Activated CD4-positive, alpha-beta memory T cell treated with anti-CD3 and anti-CD28 coated beads, Interleukin-2, amount 10 ng/mL, durations not matched to agents 7 days and 5 days (primary cell): ENCODE measurements at places on chromosomes 1 and 21. TPM values are rescaled to one million over a fixed set of nuclear protein-coding genes. Genes with fewer than 3 reads are reported as not detected.

Gene ZNF326
- 14.9 TPM for total RNA-seq

Gene PRUNE1
- total RNA-seq: 13.8 TPM

Gene NOS1AP
- not detected for total RNA-seq

Gene SPRR2F
- total RNA-seq: not detected

Gene SEMA6C
- total RNA-seq: 2.3 TPM

- no peak overlapping the region for H3K4me3 ChIP-seq
- DNase-seq: no peak
- no peak overlapping the region for H3K27ac ChIP-seq
- no peaks in the 10 kb centered on the region for H3K4me1 ChIP-seq
- H3K27me3 ChIP-seq: peaks cover 2% of the 10 kb centered on the region
- no peaks in the 10 kb centered on the region for H3K36me3 ChIP-seq
Observed at GRCh38 chr21:37688952-37689659, 227.2 kb downstream of the KCNJ6 start.

DNA sequence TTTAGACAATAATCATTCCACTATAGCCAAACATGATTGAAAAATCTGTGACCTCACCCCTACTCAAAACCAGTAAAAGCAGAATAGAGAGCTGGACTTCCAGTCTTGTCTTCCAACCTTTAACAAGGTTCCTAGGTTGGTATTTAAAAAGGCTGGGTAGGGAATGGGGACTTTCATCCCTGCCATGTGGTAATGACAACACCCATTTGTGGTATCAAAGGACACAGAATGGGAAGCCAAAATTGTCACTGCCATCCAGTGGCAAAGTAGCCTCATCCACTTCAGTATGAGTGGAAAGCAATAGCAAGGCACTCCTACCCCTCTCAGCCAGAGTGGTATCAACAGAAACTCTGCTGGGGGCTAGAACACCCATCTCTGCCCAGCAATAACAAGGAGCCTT lies 33.9 kb downstream of the UCHL5 start:
- H3K27me3 ChIP-seq: no peaks in the 10 kb centered on the region
- H3K4me3 ChIP-seq: no peak overlapping the region
- no peak for DNase-seq
- H3K27ac ChIP-seq: no peak overlapping the region
- H3K4me1 ChIP-seq: peaks cover 2% of the 10 kb centered on the region
- peaks cover 25% of the 10 kb centered on the region for H3K36me3 ChIP-seq

DNA sequence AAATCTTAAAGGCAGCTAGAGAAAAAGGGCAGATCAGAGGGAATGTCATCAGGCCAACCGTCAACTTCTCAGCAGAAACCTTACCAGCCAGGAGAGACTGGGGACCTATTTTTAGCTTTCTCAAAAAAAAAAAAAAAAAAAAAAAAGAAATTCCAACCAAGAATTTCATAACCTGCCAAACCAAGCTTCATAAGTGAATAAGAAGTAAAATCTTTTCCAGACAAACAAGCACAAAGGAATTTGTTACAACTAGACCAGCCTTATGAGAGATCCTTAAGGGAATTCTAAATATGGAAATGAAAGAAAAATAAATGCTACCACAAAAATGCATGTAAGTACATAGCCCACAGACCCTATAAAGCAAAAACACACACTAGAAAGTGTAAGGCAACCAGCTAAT lies 267.7 kb downstream of the AKT3 start:
- DNase-seq: no peak
- H3K4me1 ChIP-seq: peaks cover 12% of the 10 kb centered on the region
- H3K4me3 ChIP-seq: no peak overlapping the region
- H3K36me3 ChIP-seq: peaks cover 59% of the 10 kb centered on the region
- H3K27me3 ChIP-seq: no peaks in the 10 kb centered on the region
- no peak overlapping the region for H3K27ac ChIP-seq

GRCh38 chr1:203626910-203627246 lies 246 bp downstream of the ATP2B4 start:
- H3K27ac ChIP-seq: peak overlapping the region; percentile 89
- peaks cover 66% of the 10 kb centered on the region for H3K4me1 ChIP-seq
- DNase-seq: no peak
- H3K4me3 ChIP-seq: peak overlapping the region; percentile 98

DNA sequence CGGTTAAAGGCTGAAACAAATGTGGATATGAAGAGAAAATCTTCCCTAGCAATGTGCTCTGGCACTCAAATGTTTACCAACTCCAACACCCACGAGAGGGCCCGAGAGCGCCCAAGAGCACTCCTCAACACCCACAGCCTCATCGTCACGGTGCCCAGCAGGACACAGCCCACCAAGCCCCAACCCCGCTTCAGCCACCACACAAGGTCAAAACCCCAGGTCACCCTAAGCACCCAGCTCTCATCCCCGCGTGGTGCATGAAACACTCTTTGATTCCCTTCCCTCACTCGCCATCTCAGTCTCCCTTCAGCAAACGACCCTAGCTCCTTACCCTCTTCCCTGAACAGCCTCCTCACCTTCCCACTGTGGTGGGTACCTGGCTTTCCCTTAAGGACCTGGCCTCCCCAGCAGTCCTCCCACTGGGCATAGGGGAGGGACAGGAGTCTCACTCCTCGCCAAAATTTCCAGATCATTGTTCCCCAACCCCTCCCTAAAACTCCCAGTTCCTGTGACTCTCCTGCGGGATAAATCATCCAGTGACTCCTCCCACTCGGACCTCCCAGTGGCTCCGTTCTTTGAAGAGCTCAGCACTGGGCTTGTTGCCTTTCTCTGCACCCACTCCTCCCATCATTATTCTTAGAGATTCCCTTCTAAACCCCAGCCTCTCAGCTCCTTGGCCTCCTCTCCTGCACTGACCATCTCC lies 170.4 kb upstream of the SYT6 start:
- peaks cover 7% of the 10 kb centered on the region for H3K4me1 ChIP-seq
- no peak for DNase-seq
- no peaks in the 10 kb centered on the region for H3K36me3 ChIP-seq
- H3K27me3 ChIP-seq: peaks cover 9% of the 10 kb centered on the region

- DNase-seq: no peak
- no peak within 1 kb of the TSS for H3K27ac ChIP-seq
- peaks cover 23% of the 10 kb centered on the region for H3K4me1 ChIP-seq
- H3K4me3 ChIP-seq: peak within 1 kb of the TSS; percentile 32
Observed at GRCh38 chr1:22710701-22711049, at the start of gene EPHB2. TSS of gene EPHB2 (plus strand) at chr1:22710839. CDS start at chr1:22710983, 144 bp downstream.

DNA sequence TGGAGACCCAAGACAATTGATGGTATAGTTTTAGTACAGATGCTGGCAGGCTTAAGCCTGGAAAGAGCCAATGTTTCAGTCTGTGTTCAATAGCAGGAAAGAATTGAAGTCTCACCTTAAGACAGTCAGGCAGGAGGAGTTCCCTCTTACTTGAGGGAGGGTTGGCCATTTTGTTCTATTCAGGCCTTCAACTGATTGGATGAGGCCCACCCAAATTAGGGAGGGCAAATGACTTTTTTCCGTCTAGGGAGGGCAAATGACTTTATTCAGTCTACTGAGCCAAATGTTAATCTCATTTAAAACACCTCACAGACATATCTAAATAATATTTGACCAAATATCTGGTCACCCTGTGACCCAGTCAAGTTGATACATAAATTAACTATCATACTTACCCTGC lies 31.4 kb upstream of the ELAVL4 start:
- DNase-seq: no peak
- no peaks in the 10 kb centered on the region for H3K36me3 ChIP-seq
- no peaks in the 10 kb centered on the region for H3K4me1 ChIP-seq
- H3K27me3 ChIP-seq: no peaks in the 10 kb centered on the region
- H3K27ac ChIP-seq: no peak overlapping the region
- H3K4me3 ChIP-seq: no peak overlapping the region

DNA sequence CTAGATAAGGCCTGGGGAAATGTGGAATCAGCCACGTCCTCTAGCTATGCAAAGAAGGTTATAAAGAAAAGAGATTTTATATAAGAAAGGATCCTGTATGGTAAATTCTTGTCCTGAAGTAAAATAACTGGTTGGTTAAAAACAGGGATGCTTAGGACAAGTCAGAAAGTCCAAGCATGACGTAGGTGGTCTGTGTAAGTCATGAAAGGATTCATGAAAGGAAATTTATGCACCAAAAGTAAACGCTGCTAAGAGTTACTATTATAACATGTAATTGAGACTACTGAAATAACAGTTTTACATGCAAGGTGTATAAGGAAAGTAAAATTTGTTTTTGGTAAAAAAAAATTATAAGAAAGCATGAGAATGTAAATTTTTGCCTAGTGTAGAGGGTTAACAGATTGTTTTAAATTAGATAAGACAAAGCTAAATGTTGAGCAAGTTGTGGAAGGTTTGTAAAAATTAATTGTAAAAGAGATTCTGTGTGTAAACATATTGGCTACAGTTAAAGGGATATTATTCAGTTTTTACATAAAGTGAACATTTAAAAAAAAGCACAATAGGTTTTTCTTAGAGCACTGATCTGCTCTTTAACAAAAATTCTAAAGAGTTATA lies 43.9 kb downstream of the PIGK start:
- no peak overlapping the region for H3K4me3 ChIP-seq
- no peak for DNase-seq
- H3K36me3 ChIP-seq: peaks cover 21% of the 10 kb centered on the region
- peaks cover 2% of the 10 kb centered on the region for H3K4me1 ChIP-seq

DNA sequence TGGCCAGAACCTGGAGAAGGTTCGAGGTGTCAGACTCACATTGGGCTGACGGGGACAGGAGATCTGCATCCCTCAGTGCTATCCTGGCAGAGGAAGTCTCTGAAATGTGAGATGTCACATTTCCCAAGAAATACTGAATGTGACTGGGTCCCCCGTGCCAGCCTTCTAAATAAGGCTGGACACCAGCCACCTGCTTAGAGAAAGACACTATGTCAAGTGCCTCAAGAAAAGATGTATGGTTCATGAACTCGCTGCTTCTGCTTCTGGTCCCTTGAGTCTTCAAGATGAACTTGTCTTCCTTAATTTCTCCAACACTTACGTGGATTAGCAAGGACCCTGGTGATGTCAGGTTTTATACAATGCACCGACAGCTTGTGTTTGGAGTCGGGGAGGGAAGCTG lies 42.1 kb upstream of the FHAD1 start:
- H3K27me3 ChIP-seq: peaks cover 6% of the 10 kb centered on the region
- H3K4me3 ChIP-seq: no peak overlapping the region
- H3K36me3 ChIP-seq: no peaks in the 10 kb centered on the region
- DNase-seq: no peak
- no peak overlapping the region for H3K27ac ChIP-seq

GRCh38 chr1:7287013-7287412 lies 484.1 kb upstream of the VAMP3 start:
- no peak overlapping the region for H3K27ac ChIP-seq
- H3K36me3 ChIP-seq: no peaks in the 10 kb centered on the region

DNA sequence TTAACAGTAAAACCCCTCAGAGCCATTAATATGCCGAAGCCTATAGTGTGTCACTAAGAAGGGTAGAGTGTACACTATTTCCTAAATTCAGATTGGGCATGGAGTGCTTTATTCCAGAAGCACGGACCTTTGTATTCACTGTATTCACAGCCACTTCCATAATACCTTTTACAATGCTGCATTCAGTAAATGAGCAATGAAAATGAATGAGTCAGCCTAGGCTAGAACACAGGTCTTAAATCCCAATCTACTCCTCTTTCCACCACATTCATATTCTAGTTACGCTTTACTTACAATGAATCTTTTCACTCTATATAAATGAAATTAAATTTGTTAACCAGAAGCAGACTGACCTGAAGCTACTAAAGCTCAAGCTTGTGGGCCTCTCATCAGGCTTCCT lies 13.0 kb upstream of the GORAB start:
- DNase-seq: no peak
- no peak overlapping the region for H3K27ac ChIP-seq
- no peak overlapping the region for H3K4me3 ChIP-seq
